Glomerular endothelial cell (primary cell): ENCODE measurements at places on chromosomes 1 and 21. TPM values are rescaled to one million over a fixed set of nuclear protein-coding genes. Genes with fewer than 3 reads are reported as not detected.

DNA sequence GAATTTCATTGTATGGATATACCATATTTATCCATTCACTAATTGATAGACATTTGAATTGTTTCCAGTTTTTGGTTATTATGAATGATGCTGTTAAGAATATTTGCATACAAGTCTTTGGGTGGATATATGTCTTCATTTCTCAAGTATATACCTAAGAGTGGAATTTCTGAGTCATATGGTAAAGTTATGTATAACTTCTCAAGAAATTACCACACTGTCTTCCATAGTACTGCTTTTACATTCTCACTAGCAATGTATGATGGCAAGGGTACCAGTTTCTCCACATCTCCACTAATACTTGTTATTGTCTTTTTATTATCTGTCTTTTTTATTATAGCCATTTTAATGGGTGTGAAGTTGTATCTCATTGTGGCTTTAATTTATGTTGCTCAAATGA, 74.6 kb upstream of the TENT5C start:
- DNase-seq = no peak

GRCh38 chr1:161176468-161177111, 717 bp downstream of the B4GALT3 start:
- no peak for DNase-seq

DNA sequence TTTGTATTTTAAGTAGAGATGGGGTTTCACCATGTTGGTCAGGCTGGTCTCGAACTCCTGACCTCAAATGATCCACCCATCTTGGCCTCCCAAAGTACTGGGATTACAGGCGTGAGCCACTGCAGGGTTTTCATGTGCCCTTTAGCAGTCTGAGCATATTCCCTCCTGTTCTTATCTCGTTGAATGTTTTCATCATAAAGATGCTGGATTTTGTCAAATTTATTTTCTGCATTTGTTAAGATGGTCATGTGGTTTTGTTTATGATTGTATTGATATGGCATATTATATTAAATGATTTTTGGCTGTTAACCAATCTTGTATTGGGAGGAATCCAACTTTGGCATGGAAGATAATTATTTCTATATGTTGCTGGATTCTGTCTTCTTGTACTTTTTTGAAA, 8.8 kb downstream of the JMJD4 start:
- DNase-seq = no peak

- DNase-seq = no peak
Measured at GRCh38 chr1:26991310-26992116, 2.0 kb upstream of the TRNP1 start.

- no peak for DNase-seq
Measured at GRCh38 chr1:9233241-9233941, 1.2 kb upstream of the H6PD start.

DNA sequence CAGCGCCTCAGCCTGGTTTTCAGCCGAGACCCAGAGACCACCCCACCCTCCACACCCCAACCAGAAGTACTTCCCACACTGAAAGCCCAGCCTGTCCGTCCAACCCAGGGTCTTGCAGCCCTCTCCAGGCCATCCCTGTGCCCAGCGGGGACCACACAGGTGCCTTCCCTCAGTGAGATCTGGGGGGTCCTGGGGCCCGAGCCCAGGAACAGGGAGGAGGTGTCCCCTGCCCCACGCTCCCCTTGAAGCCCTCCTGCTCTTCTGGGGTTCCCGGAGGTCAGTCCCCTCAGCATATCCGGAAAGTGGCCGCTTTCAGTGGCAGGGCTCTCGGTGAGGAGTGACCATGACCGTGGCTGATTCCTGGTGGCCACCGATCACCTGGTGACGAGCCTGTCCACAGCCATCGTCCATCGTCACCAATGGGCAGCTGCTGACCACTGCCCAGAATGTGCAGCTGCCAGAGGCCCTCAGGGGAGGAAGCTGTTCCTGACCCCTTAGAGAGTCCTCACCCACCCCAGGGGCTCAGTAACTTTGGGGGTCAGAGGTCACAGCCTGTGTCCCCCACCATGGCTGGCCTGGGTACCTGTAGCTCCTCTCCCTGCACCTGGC, 3.4 kb downstream of the TMEM240 start:
- no peak for DNase-seq

GRCh38 chr1:226764533-226764932, 25.5 kb upstream of the ITPKB start:
- DNase-seq = no peak

DNA sequence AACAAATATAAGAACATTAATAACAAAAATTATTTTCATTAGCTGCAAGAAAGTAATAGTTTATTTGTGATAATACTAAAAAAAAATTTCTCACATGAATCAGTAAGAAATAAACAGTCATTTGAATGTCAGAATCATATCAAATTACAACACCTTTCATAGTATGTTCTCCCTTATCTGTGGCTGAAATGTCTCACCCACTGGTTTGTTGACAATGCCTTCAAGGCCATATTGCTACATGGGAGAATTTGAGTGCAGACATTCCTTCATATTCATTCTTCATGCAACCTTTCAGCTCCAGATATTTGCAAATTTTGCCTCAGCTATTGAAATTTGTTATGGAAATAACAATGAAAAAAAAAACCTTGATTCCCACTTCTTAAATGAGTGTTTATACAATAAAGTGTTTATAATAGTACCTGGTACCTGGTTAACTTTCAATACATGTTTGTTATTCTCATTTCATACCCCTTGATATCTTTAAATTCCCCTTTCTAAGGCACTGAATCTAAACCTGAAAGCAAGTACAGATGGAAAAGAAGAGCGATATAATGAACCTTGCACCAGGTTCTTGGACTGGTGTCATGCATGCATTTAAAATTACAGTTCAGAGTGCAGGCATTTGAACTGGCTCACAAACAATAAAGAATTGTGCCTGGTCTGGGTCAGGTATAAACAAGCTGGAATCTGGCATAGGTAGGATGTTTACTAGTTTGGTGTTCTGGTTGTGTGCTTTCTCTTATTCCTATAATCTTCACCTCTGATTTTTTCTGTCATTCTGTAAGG, 242.2 kb upstream of the ADGRL2 start:
- no peak for DNase-seq

DNA sequence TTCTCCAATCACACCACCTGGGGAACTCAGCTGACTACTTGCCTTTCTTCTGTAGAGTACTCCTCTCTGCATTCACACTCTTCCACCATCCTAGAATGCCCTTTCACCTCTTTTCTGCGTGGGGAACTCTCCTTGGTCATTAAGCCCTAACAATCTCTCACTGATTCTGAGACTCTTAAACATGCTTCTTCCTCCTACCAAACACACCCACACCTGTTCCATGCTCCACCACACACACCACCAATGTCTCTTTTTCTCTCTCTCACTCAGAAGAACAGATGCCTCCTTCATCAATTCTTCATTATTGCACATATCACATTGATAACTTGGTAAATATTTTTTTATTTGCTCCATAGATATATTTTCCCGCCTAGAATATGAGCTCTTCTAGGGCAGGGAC, 53.6 kb downstream of the WARS2 start:
- DNase-seq = no peak

DNA sequence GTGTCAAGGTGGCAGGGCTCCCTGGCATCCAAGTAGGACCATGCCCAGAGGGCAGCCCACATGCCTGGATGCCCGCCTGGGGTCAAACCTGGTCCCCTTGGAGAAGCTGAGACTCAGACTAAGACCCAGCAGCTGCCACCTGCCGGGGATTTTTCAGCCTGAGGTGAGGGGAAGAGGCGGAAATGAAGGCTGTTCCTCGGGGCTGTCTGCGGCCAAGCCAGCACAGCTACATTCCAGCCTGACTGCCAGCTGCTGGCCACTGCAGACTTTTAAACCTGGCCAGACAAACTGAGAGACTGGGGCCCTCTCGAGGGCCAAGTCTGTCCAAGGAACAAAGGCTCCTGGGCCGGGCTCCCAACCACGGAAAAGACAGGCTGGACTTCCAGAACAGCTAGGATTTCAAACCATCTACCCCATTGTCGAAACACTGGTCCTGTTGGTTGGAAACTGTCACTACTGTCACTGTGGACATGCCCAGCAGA, 21.9 kb upstream of the PLEKHG5 start:
- no peak for DNase-seq

DNA sequence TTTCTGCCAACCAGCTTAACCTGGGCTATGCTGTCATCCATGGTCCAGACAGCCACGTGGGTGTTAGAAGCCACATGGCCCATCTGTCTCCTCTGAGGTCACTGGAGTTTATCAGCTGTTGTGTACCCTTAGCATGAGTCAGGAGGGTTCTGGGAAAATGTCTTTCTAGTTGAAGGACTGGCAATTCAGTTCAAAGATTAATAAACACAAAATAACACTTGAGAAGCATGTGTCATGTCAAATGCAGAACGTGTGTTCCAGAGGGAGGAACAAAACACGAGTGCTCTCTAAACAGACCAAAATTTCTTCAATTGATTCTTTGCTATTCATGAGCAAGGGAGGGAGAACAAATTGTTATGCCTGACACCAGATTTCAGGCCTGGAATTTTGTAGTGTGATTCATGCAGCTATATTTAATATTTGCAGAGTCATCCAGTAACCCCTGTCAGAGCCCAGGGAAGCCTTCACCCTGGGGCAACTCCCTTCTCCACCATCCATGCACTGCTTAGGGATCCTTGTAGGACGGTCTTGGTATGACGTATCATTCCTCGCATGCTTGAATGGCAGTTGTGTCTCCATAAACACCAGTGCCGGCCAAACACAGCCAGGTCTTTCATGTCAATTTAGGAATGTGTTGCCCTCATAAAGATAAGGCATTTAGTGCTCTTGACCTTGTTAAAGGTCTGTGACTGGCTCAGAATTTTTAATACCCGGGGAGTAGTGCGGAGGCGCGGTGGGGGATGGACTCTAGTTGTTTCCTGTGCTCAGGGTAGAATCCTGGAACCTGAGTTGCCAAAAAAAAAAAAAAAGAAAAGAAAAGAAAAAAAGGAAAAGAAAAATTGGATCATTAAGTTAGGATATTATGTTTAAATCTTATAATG, 27.7 kb upstream of the DYRK1A start:
- DNase-seq = no peak

- no peak for DNase-seq
Measured at GRCh38 chr1:119879510-119880434, 16.5 kb downstream of the ADAM30 start.

DNA sequence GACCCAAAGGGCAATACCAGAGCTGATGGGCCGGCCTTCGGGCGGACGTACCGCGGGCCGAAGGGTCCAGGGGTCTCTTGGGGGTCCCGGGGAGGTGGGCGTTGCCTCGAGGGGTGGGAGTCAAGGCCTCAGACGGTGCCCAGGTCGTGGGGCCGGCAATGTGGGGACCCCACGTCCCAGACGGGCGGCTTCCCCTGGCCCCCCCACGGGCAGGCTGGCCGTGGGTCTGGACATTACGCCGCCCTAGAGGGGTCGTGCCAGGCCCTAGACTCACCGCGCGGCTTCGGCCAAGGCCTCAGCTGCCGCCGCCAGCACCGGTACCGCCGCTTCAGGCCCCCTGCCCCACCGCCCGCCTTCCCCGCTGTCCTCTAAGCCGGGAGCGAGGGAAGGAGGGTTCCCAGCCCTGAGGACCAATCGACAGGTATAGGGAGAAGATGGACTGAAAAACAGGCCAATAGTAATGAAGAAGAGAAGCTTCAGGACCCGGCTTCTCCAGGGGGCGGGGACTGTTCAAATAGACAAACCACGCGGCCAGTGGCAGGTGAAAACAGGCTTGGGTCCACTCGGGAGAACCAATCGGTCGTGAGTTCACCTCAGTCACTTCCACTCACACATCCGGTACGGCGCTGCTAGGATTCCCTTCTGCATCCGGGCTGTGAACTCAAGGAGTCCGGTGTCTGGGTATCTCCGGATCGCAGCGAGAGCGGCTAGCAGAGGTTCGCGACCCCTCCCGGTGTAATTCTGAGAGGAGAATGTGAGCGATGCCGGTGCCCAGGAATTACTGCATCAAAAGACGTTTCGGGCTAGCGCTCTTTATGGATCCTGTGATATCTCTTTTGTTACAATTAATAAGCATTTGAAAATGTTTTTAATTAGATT, at the start of gene MTOR:
MTOR (minus strand) TSS at position 381 of the 879 bp plus-strand sequence. CDS start 3,142 bp downstream, outside the sequence.
- DNase-seq = peak; percentile 98

DNA sequence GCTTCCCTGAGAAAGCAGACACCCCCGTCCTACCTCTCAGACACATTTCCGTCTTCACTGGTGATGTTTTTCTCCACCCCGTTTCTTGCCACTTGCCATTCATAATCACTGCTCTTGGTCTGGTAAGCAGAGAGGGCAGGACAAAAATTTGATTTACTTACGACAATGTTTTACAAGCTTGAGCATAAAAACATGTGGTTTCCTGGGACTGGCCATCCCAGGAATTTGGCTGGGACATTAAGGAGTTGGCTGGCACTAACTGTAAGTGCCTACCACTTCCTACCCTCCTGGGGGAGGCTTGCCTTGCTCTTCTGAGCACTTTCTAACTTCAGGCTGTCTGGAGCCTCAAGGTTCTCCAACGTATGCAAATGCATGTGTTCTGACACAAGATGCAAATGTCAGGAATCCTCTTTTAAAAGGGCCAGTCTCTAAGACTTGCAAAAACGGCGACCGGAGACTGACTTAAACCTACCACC, 24.2 kb downstream of the ZBTB18 start:
- DNase-seq = no peak

DNA sequence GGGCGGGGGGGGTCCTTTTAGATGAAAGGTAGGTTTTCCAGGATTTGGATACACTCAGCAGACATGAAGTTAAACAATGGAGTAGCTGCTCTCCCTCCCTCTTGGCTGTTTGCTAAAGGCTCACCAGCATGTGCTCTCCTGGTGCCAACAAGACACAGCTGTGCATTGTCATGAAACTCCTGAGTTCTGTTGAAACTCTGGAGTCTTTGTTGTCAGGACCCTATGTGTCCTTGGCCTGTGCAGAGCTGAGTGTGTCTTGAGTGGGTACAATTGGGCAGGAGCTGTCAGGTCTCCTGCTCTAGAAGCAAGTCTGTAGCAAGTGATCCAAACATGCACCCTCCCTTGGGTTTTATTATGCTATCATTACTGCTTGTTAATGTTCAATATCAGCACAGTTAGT, 12.7 kb downstream of the TBX19 start:
- DNase-seq = no peak

GRCh38 chr21:44658913-44659595, 1.3 kb downstream of the KRTAP12-3 start:
- no peak for DNase-seq

DNA sequence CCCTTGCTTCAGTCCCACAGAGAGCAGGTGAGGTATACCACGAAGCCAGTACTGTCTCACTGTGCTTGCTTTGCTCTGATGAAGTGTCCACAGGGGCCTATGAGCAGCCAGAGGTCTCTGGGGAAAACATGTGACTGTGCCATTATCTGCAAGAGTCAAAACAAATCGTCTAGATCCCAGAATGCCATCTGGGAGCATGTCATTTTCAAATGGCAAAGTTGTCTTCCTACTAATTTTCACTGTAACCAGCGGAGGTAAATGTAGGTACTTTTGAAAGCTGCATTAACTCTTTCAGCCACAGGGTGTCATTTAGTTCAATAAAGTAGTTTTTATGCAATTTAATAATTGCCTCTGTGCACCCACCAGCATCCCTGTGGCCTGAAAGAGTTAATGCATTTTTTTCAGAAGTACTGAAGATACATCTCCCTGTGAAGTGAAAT, 173.6 kb upstream of the SGIP1 start:
- no peak for DNase-seq

NEXN gene
- 3.9 and 7.9 TPM in 2 replicates for total RNA-seq

CASZ1 gene
- 5.7 and 6.2 TPM in 2 replicates for total RNA-seq

CLDN14 gene
- 6.1 and 7.9 TPM in 2 replicates for total RNA-seq

COA6 gene
- total RNA-seq = 20.7 and 22.7 TPM in 2 replicates

CFAP45 gene
- 0.53 and 0.73 TPM in 2 replicates for total RNA-seq

SFPQ gene
- total RNA-seq = 143 and 208 TPM in 2 replicates

HSD11B1 gene
- not detected in 2 replicates for total RNA-seq
